ENCODE measurements at places on chromosomes 2 and 18.
A peak's percentile ranks its signal among the peaks of the same experiment; 100 is the strongest.

DNA sequence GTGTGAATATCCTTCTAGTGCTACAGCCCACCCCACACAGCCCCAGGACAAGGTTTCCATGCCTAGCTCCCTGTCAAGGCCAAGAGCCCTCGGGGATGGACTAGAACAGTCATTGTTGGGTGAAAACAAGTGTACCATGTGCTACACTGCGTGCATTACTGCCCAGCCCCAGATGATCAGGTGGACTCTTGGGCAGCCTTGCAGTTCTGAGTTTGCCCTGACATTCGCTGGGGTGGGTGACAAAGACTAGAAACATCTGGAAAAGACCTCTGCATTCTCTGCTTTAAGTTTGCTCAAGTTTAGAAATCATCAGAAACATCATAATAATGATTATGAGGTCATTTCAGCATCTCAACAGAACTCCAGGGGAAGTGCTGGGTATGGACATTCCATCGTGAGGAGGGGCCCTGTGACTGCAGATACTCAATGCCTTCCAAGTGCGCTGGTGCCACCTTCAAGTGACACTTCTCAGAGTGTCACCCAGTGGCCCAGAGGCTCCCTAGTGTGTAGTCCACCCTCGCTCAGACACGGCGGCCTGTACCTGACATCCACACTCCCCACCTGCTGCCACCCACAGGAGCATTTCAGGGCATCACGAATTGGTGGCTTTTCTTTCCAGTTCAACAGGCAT, 5.3 kb upstream of the PXDN start:
- DNase-seq = no peak

DNA sequence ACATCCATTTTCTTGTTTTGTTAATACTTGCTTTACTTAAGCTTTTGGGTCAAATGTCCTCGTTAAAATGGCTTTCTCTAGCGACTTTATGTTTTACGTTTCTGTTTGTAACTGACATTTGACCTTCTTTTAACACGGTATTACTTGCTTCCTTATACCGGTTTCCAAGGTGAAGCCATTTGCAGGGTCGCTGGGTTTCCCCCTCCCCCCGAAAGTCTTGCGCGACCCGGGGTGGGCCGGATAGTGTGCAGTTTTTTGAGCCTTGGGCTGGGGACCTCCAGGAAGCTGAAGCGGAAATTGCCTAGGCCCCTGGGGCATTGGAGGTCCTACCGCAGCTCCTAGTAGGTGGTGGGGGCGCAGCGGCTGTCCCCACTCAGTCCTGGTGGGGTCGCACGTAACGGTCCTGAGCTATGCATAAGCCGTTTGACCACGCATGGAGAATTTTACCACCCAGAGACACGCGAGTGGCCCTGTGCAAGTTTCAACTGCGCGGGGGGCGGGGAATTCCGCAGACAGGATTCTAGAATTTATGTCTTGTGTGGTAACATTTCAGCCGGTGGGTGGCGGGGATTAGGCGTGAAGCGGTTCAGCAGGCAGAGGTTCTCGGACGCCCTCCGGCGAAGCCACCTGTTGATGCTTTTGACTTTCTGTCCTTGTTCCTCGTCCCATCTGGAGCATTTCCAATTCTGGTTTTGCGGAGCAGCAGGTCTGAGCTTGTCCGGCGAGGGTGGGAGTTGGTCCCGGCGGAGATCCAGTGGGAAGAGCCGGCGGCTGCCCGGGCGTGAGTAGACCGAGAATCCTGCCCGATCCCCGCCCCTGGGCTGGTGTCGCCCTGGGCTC, 2.4 kb downstream of the CFLAR start:
- peak; percentile 84 for DNase-seq

DNA sequence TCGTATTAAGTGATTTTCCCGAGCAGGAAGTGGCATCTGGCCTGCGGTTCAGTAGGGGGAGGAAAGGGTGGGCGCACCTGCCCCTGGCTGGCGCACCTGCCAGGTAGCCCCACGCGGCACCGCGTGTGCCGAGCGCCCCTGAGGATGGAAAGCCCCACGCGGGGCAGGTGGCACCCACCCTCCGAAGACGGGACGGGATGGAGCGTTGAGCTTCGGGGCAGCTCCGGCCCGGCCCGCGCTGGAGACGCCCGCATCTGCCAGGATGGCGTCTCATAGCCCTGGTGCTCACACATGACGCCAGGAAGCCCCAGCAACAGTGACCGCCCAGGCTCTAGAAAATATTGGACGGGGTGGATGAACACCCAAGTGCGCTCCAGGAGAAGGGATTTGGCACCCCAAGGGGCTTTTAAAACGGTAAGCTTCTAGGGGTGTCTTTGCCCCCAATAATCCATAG, 2.5 kb upstream of the NFATC1 start:
- no peak for DNase-seq

- DNase-seq = no peak
Observed at GRCh38 chr2:48059975-48060374, 153.7 kb upstream of the FBXO11 start.

DNA sequence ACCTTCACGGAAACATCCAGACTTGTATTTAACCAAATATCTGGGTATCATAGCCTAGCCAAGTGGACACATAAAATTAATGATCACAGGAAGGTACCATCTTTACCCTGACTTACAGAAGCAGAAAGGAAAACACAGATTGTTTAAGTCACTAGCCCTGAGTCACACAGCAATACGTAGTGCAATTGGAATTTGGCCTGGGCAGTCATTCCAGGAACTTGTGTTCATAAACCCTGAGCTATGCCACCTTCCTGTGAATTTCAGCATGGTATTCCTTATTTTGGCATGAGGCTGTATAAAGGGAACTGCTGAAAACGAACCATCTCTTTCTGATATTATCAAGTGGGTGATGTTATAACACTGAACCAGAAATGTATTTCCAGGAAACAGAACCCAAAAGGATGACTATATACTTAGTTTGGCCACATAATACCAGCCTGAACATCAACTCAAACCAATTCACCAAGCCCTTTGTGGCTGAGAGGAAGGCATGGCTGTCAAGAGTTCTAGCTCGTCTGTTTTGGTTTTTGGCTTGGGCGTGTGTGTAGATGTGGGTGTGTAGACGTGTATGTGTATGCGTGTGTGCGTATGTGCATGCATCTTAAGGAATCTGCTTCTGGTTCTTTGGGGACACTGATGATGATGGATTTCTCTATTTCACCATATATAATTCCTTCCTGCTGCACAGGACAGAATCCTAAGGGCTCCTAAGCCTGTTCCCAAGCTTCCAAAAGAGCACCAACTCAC, 533.4 kb upstream of the ID2 start:
- peak; percentile 93 for DNase-seq

GRCh38 chr18:1371724-1372123, 467.1 kb downstream of the ADCYAP1 start:
- no peak for DNase-seq

- DNase-seq = no peak
Observed at GRCh38 chr18:9249254-9249653, 85.3 kb upstream of the TWSG1 start.

DNA sequence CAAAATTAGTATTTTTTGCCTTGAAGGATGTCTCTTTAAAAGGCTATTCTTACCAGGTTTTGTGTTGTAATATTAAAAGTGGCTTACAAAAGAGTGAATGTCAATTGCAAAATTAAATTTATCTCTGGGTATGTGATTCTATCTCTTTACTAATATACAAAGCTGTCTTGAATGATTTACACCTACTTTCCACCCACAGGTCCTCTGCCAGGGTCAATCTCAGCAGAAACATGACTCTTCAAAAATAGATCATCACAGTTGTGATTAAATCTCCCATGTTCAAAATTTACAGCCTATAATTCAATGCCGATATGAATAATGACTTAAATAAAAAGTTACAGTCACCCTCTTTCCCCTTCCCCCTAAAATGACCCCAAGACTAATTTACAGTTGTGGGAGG, 78.8 kb downstream of the SLC8A1 start:
- DNase-seq = no peak

DNA sequence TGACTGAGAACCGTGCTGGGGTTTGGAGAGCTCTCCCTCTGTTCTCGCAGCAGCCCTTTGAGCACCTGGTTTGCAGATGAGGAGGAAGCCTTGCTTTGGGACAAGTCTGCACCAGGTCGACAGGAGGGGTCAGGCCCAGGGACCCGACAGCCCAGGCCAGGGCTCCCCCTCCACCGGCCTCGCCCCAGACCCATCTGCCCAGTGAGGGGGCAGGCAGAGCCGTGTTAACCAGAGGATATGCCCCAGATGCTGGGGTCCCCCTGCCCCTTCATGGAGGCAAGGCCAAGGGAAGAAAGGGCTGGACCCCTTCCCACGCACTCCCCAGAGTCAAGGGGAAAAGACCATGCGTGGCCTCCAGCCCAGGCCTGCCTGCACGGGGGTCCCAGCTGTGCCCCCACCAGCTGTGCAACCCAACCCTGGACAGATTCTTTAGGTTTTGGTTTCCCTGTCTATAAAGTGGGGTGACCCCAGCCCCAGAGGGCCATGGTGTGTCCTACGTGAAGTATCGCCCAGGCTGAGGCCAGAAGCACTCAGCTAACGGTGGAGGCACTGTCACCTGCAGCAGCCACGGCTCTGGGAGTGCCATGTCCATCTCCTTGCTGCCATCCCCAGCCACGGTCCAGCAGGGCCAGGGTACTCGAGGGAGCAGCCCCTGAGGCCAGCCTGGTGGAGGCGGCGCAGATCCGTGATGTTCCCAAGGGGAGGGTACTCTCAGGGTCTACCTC, 4.8 kb upstream of the SNED1 start:
- DNase-seq = no peak

DNA sequence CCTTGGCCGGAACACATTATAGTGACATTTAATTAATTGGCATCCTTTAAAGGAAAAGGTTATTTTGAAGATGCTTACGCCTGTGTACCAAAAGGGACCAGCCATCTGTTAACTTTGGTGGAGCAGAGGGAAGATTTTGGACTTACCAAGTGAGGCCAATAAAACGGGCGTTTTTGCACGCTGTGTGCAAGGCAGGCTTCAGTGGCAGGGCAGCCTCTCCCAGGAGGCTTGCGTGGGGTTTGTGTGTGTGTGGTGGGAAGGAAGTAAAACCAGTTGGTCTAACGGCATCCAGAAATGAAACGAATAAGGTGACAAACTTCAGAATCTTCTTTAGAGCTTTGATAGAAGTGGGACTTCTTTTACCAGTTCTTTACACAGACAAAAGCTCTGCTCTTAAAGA, 191.7 kb downstream of the PRKCE start:
- DNase-seq = no peak

DNA sequence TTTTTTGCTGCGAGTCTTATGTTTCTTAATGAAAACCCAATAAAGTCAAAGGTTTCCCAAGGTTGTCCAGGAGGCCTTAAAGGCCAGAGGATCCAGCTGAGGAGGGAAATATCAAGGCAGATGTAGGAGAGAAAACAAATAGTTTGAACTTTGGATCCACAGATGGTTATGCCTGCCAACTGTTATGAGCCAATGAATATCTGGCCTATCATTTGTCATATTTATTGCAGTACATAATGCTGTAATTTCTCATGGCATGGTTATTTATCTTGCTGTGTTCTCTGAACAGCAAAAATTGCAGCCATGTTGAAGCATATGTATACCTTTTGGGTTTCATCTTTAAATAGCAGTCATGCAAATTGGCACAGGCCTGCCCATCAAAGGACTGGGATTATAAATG, 38.2 kb upstream of the CAVIN2 start:
- no peak for DNase-seq

GRCh38 chr2:176004934-176005333, 2.9 kb upstream of the LNPK start:
- no peak for DNase-seq

DNA sequence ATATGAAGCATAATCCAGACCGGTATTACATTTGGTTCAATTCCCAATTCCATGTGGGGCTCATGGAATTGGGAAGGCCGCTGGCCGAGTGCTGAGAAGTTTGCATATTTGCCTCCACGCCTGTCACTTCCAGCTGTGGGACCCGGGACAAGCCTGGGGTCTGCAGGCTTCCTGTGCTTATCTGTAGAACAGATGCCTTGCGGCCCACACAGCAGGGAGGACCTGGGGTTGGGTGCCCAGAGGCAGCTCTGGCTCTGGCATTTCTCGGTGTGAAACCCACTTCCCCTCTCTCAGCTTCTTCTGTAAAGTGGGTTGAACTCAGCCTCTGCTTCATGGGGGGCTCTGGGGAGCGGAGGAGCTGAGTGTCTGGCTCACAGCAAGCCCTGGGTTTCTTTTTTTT, 97.9 kb downstream of the SH3BP4 start:
- no peak for DNase-seq

- no peak for DNase-seq
Observed at GRCh38 chr2:55422876-55423665, 3.4 kb upstream of the CCDC88A start.

DNA sequence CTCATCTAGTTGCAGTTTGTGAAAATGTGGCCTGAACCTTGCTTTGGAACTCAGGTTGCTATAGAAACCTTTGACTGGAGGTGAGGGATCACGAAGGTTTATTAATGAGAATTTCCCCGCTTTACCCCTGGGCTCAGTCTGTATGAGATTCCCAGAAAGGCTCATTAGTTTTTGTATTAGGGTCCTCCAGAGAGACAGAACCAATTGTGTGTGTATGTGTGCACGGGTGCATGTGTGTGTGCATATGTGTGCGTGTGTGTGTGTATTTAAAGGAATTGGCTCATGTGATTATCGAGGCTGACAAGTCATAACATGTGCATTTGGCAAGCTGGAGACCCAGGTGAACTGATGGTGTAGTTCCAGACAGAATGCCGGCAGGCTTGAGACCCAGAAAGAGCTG, 113.8 kb upstream of the DLX2 start:
- no peak for DNase-seq

DNA sequence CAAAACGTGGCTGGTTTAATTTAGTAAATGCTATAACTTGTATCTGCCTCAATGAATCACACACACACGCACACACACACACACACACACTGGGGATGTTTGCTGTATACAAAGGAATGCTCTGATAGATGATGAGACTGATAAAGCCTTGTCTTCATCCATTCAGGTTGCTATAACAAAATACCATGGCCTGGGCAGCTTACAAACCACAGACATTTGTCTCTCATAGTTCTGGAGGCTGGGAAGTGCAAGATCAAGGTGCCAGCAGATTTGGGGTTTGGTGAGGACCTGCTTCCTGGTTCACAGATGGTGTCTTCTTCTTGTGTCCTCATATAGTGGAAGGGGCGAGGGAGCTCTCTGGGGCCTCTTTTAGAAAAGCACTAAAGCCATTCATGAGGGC, 149.5 kb upstream of the HDAC4 start:
- peak; percentile 22 for DNase-seq

Data from fibroblast of skin of right biceps (primary cell).